ENCODE measurements at places on chromosomes 13 and 19.

DNA sequence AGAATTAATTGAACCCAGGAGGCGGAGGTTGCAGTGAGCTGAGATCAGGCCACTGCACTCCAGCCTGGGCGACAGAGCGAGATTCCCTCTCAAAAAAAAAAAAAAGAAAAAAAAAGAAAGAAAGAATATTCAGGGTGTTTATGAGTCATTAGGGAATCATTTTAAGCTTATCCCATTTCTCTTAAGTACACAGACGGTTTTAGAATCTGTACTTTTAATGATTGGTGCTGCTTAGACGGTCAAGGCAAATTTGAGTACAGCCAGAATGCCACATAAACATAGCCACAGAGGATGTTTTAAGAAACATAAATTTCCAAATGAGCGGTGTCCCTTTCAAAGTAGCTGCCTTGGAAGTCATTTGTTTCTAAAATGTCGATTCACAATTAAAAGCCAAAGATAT lies 2.6 kb downstream of the SPRYD7 start:
- DNase-seq = no peak

DNA sequence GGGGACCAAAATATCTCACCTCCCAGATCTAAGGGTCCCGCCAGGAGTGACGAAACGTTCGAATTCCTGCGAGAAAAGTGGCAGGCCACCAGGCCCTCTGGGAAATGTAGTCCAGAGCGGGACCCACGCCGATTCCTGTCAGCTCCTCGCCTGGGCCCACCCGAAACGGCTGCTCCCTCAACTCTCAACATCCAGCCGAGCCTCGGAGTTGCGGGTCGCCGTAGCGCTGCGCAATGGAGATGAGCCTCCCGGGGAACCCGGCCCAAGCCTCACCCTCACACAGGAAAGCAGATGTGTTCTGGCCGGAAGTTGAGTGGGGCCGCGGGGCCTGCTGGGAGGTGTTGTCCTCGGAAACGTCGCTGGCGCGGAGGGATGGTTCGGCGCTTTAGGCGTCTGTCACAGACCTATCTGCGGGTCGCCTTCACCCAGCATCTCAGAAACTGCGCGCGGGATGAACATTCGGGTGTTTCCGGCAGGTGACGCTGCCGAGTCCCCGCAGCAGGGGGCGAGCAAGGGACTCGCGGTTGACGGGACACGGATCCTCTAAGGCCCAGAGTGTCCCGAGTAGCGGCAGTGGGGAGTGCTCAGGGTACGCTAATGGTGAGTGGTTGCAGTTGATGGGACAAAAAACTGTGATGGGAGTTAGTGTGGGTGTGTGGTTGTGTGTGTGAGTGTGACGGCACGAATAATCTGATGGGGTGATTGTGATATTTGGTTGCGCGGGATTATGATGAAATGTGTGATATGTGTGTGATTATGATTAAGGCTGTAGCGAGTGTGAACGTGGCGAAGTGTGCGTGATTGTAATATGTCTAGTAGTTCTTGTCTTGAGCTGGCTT lies at the start of the genes ZNF568 and ZNF829:
Gene ZNF568 (plus strand): TSS at position 341 of the 839 bp plus-strand sequence. CDS start 6,439 bp downstream, outside the sequence.
Gene ZNF829 (minus strand): TSS at position 300 of the 839 bp plus-strand sequence. CDS start 1,124 bp downstream, outside the sequence.
- DNase-seq = peak; percentile 90

DNA sequence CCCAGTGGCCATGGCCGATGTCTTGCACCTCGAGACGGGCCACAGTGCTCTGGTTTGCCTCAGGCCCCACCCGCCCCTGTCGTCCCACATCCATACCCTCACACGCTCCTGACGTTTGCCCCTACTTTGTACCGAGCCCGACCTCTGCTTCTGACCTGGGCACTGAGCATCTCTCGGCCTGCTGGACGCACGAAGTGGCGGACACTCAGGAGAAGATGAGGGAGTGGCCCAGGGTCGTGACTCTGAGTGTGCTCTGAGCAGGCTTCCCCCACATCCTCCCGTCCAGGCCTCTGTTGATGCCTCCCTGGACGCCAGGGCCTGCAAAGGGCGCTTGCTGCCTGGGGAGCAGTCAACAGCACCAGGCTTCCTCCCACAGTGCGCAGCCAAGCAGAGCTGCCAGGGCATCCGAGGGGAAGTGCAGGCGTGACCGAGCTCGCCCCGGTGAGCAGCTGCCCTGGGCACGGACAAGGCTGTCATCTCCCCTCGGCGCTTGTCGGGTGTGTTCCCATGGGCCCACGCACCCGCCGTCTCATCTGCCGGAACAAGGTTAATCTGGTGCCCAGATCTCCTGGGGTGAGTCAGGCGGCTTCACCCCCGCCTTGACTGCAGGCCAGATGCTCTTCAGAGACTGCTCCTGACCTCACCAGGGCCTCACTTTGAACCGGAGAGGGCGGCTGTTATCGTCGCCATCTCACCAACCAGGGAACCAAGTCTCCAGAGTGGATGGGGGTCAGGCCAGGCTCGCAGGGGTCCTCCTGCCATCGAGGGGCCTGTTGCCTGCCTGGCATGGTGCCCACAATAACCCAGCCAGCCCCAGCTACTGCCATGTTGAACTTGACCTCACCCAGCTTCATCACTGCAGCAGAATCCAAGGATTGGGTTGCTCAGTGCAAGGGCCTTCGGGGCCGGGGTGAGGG lies 27.2 kb downstream of the COMP start:
- no peak for DNase-seq

- DNase-seq = no peak
Measured at GRCh38 chr19:31427857-31428256, 78.6 kb upstream of the TSHZ3 start.

- no peak for DNase-seq
Measured at GRCh38 chr13:40042991-40043390, 387.5 kb downstream of the COG6 start.

- no peak for DNase-seq
Measured at GRCh38 chr19:52691215-52691610, 43.6 kb downstream of the ZNF611 start.

DNA sequence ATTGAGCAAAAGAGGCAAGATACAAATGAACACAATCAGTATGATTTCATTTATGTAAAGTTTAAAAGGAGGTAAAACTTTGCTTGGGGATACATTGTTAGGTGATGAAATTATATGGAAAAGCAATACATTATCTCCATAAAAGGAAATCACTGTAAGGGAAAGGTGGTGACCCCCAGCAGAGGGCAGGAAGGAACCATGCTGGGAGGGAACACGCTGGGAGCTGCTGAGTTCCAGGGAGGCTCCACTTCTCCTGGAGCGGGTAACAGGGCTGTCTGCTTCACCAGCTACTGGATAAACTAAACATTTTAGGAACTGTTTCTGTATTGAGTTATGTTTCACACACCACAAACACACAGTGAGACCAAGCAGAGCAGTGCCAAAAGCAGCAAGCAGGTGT lies 91.2 kb downstream of the KATNAL1 start:
- DNase-seq = no peak

GRCh38 chr13:103188713-103189326 lies 122.6 kb upstream of the SLC10A2 start:
- DNase-seq = no peak

GRCh38 chr13:73482556-73482955 lies 423.8 kb downstream of the KLF5 start:
- no peak for DNase-seq

GRCh38 chr13:99191900-99192399 lies 8.7 kb upstream of the UBAC2 start:
- DNase-seq = no peak

GRCh38 chr19:13920940-13921747 lies 15.1 kb downstream of the CC2D1A start:
- DNase-seq = peak; percentile 25

GRCh38 chr13:20291037-20291436 lies 58.9 kb upstream of the GJB6 start:
- no peak for DNase-seq

DNA sequence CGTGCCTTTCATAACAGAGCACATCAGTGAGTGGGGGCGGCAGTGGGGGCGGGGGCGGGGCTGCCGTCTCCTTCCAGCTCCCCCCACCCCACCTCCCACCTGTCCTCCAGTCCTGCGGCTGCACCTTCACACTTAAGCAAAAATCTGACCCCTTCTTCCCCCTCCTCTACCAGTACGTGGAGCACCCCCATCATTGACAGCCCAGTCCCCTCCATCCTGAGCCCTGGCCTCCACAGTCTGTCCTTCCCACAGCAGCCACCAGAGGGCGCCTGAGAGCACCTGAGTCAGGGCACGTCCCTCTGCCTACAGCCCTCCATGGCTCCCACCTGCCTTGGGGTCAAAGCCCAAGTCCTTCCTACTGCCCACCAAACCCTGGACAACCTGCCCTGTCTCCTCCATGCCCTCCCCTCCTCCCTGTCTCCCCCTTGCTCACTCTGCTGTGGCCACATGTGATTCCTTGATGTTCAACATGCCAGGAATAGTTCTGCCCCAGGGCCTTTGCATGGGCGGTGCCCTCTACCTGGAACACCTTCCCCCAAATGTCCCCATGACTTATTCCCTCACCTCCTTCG lies 4.0 kb downstream of the EBI3 start:
- peak; percentile 73 for DNase-seq

DNA sequence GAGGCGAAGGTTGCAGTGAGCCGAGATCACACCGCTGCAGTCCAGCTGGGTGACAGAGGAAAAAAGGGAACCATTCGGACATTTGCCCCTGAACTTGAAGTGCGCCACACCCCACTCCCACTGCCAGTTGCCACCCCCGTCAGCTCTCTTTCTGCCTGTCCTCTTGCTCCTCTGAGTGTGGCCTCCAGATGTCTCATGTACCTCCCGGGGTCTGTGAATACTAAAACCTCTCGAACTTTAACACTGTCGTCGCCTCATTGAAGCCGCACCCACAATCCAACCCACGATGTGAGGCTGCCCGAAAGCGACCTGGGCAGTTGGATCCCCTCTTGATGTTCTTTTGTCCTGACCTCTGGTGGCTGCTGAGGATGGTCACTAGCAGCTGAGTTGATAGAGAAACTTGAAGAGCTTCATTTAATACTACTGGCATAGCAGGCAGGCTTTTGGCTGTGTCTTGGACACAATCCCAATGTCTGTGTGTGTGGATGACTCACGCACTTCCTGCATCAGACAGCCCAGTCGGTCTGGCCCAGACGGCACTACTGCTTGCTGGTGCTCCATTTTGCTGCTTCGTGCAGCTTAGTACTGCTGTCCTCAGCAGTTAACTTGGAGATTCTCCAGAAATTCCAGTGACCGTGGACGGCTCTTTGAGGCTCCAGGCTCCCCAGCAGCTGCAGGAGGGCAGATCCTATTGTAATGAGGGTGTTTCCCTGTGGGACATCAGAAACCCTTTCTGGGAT lies 4.2 kb downstream of the FPR3 start:
- no peak for DNase-seq

DNA sequence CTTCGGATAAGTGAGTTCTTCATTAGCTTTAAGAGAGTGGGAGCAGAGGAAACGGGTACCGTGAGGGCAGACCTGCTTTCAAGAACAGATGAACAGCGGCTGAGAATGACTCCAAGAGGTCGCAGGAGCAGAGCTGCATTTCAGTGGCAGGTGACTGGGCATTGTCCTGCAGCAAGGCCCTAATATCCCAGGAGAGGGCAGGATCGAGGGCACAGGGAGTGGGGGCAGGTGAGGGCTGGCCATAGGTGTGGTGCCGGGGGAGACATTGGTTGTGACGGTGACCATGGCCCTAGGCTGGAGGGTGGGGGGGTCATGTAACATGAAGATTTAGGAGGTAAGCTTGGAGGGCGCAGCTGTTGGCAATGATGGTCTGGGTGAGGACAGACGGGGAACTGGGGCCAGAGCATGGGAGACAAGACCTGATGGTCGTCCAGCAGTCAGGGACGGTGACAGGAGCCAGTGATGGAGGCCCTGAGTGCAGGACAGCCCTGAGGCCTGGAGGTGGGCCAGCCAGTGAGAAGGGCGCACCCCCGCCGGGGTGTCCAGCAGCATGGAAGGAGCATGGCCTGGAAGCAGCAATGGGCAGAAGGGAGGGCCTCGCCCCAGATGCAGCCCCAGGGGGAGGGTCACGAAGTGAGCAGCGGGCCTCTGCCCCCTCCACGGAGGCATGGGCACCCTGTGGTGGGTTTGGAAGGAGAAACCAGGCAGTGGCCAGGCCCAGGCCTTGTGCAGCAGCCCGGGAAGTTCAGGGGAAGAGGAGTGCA lies 29.2 kb upstream of the LAMP1 start:
- DNase-seq = no peak

DNA sequence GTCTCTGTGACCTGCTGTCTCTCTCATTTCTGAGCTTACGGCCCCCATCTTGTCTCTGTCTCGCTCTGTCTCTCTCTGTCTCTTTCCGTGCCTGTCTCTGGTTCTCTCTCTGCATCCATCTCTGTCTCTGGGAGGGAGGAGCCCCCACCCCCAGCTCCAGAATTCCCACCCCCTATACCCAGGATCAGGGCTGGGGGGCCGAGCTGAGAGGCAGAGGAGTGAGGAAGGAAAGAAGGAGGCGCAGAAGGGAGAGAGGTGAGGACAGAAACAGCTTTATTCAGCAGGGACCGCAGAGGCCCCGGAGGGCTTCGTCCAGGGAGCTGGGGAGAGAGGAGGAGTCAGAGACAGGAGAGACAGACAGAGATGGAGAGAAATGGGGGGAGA lies 14.0 kb downstream of the JOSD2 start:
- DNase-seq = no peak

- DNase-seq = peak; percentile 58
Measured at GRCh38 chr19:6021878-6022569, 44.1 kb upstream of the RANBP3 start.

GRCh38 chr19:24040621-24041020 lies 46.4 kb upstream of the ZNF254 start:
- no peak for DNase-seq

- DNase-seq = no peak
Measured at GRCh38 chr13:70723732-70724131, 615.5 kb upstream of the KLHL1 start.

- DNase-seq = no peak
Measured at GRCh38 chr19:8890260-8890659, 58.1 kb downstream of the MBD3L1 start.
